ENCODE measurements at places on chromosomes 11 and 22.

DNA sequence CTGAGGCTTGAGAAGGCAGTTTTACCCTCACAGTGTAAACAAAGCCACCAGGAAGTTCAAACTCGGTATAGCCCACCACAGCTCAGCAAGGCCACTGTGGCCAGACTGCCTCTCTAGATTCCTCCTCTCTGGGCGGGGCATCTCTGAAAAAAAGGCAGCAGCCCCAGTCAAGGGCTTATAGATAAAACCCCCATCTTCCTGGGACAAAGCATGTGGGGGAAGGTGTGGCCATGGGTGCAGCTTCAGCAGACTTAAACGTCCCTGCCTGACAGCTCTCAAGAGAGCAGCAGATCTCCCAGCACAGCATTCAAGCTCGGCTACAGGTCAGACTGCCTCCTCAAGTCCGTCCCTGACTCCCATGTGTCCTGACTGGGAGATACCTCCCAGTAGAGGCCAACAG, 69.7 kb downstream of the TTC28 start:
- DNase-seq, result no peak

DNA sequence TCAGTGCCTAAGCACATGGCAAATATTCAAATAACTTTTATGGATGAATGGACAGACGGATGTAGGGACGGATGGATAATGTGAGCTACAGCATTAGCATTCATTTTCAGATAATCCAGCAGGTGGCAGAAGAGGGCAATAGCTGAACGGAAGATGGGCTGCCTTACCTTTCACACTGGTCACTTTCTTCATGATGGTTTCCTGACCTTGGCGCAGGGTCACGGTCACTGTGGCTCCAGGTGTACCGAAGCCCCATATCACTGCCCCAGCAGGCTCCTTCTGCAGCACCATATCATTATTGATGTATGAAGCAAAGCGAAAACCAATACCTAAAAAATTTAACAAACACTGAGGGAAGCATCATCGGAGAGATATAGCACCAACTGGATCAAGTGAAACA, 4.3 kb downstream of the SIAE start:
- peak; percentile 64 for DNase-seq

- DNase-seq, result peak; percentile 67
Measured at GRCh38 chr22:42343531-42344081, 73.2 kb upstream of the TCF20 start.

DNA sequence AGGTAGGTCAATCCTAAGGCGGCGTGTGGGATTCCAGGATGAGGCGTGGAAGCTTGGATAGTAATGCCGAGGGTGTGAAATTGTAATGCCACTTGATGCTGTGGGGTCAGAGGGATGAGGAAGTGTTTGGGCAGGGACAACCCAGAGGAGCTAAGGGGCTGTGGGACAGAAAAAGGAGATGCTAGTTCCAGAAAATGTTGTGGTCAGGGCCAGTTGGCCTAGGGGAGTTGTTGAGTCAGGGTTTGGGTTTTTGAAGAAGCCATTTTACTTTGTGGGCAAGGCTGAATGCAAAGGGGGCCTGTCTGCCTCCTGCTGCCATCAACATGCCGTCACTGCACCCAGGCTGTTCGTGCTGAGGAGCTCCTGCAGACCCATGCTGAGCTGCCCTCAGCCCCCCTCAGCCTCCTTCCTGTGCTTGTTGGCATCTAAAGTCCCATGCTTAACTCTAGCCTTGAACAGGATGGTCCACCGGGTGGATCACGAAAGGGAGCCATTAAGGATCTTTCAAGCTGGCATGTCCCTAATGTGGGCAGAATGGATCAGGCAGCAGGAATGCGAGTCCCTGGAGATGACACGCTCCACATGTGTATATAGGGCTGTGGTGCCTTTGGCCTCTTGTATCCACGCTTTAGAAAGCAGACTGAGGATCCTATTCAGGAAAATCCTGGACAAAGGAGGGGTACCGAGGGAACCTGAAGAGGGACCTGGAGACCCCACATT, 2.1 kb downstream of the C11orf16 start:
- DNase-seq, result no peak

GRCh38 chr11:225734-226453, 10.2 kb downstream of the SIRT3 start:
- DNase-seq, result no peak

Measured in HuH-7 (cell line).